GM23338 (cell line): ENCODE measurements at places on chromosomes 12 and 14.

DNA sequence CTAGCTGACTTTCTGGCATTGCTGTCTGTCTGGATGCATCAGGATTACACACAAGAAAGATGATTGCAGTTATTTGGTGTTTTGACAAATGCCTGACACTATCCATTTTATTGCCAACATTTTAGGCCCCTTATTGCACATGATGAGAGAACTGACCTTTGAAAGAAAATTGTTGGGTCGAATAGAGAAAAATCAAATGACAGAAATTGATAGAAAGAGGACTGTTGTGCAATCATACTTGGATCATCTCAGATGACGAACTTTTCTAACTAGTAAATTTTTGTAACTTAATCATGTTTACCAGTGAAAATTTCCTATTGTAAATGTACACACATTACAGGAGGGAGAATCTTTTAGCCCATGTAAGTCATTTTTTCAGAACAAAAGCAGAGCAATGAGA lies 251.5 kb upstream of the USP15 start:
- DNase-seq, result no peak

DNA sequence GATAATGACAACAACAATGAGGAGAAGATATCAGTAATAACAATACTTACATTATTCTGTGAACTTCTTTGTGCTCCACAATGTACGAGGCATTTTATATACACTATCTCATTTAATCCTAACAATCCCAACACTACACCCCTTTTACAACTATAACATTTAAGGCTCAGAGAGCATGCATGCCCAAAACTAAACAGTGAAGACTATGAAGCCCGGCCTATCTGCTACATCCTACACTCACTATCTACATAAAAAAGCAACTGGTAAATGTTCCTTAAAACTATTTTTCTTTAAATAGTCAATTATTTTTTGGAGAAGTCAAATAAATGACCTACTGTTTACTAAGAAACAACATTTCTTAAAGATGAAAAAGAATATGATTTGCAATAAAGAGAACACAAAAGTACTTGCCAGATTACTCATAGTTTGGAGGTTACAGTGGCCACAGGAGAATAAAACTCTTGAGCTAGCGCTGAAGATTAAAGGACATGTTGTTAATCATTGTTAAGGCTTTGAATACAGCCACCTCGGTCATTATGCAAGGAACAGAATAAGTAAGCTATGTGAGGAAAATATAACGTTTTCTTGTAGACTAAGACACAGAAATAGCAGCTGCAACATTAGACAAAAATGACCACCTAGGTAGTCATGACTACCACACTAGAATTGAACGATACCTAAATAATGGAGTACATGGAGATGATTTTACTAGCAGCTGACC lies 56.7 kb downstream of the EPS8 start:
- no peak for DNase-seq

DNA sequence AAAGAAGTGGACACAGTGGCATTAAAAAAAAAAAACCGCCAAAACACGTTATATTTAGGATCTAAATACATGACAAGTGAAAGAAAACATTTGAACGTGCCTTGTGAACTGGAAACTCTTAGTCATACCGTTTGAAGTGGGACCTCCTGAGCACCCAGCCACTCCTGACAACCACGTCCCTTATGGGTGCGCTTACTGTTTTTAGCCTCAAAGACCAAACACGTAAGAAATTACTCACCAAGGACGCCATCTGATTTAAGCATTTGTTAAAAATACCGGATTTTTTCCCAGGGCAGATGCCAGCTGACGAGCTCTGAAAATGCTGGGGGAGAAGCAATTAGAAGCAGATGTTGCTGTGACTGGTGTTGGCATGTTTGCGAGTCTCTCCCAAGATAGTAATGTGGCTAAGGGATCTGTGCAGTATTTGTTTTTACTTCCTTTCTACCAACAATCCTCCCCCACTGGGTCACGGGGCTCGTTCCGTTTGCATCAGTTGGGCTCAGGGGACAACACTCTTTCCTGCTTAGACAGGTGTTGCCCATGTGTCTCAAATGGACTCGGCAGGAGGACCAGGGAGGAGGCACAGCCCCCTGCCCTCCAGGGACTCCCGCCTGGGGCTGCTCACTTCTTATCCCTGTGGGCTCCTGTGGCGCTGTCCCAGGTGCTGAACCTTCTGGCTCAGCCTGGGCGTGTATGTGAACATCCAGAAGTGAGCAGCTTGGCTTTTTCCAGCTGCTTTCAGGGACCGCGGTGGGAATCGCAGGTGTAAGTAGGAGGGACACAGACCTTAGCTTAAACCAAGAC lies 101.0 kb downstream of the BEGAIN start:
- peak; percentile 94 for DNase-seq

DNA sequence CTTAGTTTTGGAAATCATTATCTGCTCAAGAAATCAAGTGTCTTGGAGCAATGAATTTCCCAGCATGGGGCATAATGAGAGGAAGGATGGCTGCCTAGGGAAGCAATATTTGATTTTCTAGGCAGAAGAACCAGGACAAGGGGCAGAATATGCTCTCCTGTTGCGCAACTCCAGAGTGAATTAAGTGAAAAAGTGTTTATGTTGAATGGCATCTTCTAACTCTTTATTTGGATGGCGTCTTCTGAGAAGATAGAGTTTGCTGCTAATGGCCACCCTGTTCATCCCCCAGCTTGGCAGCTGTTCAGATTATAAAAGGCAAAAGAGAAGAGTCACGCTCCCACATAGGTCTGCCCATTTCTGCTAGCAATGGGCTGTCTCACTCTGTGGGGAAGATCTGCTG lies 1278.1 kb downstream of the AACS start:
- DNase-seq, result no peak
